ENCODE measurements at places on chromosomes 13 and 19.

DNA sequence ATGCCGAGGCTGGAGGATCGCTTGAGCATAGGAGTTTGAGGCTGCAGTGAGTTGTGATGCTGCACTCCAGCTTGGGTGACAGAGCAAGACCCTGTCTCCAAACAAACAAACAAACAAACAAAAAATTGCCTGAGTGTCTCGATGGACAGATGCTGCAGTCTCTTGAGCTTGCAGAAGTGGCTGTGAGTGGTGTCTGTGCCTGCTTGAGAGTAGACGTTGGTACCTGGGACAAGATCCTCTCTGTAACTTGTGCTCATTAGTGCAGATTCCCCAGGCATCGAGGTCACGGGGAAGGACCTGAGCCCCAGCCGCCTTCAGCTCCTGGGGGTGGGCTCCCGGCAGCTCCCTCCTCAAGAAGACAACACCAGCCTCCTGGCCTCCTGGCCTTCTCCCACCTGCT is 8.6 kb upstream of the C5AR2 start:
- H3K4me1 ChIP-seq = no peaks in the 10 kb centered on the region
- no peak for DNase-seq

GRCh38 chr13:94860981-94861407 is 148.6 kb upstream of the SOX21 start:
- no peak for DNase-seq
- H3K27me3 ChIP-seq = peaks cover under 1% of the 10 kb centered on the region
- H3K4me1 ChIP-seq = no peaks in the 10 kb centered on the region

DNA sequence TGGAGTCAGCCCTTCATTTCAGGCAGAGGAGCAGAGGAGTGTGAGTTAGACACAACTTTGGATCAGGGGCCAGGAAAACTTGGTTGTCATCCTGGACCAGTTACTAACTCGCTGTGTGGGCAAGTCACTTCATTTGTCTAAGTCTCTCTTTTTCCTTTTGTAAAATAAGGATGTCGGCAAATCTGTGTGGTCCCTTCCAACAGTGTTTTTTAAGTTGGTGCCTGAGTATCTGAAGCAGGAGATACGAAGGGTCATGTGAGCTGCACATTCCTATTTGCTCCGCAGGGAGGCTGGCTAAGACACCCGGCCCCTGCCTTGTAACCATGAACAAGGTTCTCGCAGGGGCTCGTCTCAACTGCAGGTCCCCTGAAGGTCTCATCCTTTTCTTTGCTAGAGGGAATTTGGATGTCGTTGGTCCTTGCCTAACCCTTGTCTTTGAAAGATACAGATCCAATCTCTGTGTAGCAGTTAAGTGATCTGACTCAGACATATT is 64.3 kb downstream of the LRCH1 start:
- H3K27me3 ChIP-seq = no peaks in the 10 kb centered on the region
- peaks cover 25% of the 10 kb centered on the region for H3K4me1 ChIP-seq
- no peak for DNase-seq
- no peak overlapping the region for H3K27ac ChIP-seq
- H3K36me3 ChIP-seq = no peaks in the 10 kb centered on the region
- no peak overlapping the region for H3K4me3 ChIP-seq

GRCh38 chr13:44414716-44415115 is 41.1 kb downstream of the SERP2 start:
- DNase-seq = no peak
- H3K36me3 ChIP-seq = no peaks in the 10 kb centered on the region
- no peaks in the 10 kb centered on the region for H3K4me1 ChIP-seq
- no peak overlapping the region for H3K4me3 ChIP-seq
- no peaks in the 10 kb centered on the region for H3K27me3 ChIP-seq

DNA sequence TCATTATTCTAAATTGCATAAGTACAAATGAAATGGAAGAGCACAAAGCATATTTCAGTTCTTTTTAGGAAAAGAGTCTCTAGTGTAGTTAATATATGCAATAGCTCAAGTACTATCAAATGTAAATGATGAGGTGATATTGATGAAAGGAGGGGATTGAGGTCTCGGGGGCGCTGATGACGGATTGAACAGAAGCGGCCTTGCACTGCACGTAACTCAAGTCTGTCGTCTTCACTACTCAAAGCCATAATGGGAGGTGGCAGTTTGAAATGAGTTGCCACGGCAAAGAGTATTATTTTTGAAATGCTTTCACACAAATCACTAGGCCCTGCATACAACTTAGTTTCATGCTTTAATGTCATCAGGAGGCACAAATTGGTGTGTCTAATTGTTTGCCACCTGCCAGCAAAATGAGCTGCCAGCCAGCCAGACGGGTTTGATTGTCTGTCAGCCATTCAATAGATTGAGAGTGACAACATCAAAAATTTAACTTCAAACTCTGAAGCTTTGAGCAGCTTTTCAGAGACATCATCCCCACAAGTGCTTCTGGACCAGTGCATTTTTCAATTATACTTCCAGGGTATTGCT is 256.6 kb downstream of the NBEA start:
- no peaks in the 10 kb centered on the region for H3K4me1 ChIP-seq
- no peaks in the 10 kb centered on the region for H3K27me3 ChIP-seq
- H3K27ac ChIP-seq = no peak overlapping the region
- DNase-seq = no peak
- H3K4me3 ChIP-seq = no peak overlapping the region
- H3K36me3 ChIP-seq = no peaks in the 10 kb centered on the region

- H3K4me3 ChIP-seq = peak overlapping the region; percentile 95
- no peak for DNase-seq
- peak overlapping the region; percentile 99 for H3K27ac ChIP-seq
Observed at GRCh38 chr19:19191768-19192077, 229 bp downstream of the BORCS8 start.

DNA sequence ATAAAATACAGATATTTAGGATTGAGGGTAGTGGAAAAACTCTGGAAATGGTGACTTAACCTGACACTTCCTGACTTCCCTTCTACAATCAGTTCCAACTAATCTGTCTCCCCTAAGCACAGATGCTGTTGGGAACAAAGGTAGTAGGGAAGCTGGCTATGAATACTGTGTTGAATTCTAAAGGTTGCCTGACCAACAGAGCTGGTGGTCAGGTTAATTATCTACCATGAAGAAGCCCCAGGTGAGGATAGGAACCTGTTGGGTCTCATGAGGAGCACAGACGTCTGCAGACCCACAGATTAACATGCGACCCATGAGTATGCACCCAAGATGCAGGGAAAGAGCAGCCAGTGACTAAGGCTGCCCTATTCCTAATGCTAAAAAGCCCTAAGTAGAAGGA is 172.3 kb downstream of the DIAPH3 start:
- no peaks in the 10 kb centered on the region for H3K27me3 ChIP-seq
- H3K4me3 ChIP-seq = no peak overlapping the region
- H3K36me3 ChIP-seq = no peaks in the 10 kb centered on the region
- H3K27ac ChIP-seq = no peak overlapping the region
- no peaks in the 10 kb centered on the region for H3K4me1 ChIP-seq
- no peak for DNase-seq

DNA sequence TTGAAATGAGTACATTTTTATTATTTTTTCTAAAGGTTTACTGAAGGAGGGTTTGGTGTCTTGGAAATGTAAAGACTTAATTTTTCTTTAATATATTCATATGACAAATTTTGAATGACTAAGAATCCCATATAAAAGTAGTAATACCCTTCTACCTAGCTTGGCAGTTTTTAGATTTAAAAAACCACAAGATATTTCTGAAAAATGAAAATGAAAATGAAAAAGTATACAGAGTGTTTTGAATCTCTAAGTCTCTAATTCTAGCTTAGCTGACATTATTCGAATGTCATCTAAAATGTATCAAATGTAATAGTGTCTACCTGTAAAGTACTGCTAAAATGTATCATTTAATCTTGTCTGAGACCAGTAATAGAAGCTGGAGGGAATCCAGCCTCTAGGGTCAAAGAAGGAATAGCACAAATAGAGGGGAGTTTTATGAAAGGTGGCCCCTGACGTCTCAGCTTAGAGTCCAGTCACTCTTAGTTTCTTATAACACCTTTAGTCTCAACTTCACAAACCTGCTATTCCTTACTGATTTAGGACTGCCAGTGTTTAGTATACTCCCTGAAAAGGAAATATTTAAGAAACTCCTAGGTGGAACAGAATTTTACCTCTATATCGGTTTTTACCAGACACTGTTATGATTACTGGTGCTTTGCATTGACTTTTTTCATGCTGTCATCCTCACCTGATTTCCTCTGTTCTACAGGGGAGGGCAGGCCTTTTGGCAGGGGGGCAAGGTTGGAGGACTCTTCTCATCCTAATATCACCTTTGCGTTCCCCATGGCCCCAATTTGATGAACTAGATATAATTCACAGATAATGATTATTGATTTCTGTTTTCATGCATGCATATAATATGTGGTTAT is 16.2 kb upstream of the MIR17HG start:
- H3K27me3 ChIP-seq = no peaks in the 10 kb centered on the region
- no peaks in the 10 kb centered on the region for H3K4me1 ChIP-seq
- no peak overlapping the region for H3K4me3 ChIP-seq

- no peaks in the 10 kb centered on the region for H3K4me1 ChIP-seq
- peak overlapping the region; percentile 99 for H3K27ac ChIP-seq
- peak overlapping the region; percentile 83 for H3K4me3 ChIP-seq
- peak; percentile 97 for DNase-seq
- H3K36me3 ChIP-seq = no peaks in the 10 kb centered on the region
- no peaks in the 10 kb centered on the region for H3K27me3 ChIP-seq
Observed at GRCh38 chr19:15836330-15837220, 21.1 kb upstream of the OR10H1 start.

GRCh38 chr19:7831452-7831851 is 1.4 kb downstream of the EVI5L start:
- H3K27me3 ChIP-seq = no peaks in the 10 kb centered on the region
- DNase-seq = no peak
- no peak overlapping the region for H3K4me3 ChIP-seq
- peaks cover 29% of the 10 kb centered on the region for H3K4me1 ChIP-seq
- H3K36me3 ChIP-seq = no peaks in the 10 kb centered on the region
- H3K27ac ChIP-seq = no peak overlapping the region

DNA sequence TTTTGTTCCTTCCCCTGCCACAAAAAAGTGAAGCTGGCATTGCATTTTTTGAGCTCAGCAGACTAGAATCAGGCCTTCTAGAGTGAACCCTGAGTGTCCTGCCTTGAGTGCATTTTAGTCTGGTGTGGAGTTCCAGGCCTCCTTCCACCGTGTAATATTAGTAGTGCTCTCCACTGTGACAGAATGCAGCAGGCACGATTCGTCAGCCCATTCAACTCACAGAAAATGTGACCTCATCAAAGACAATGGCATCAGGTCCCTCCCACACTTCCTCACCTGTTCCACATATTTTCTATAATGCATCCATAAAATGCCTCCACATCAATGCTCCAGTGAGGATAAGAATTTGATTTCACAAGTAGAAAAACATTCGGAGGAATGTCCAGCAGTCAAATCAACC is 227.6 kb downstream of the FGF9 start:
- no peak overlapping the region for H3K4me3 ChIP-seq
- H3K27me3 ChIP-seq = peaks cover 7% of the 10 kb centered on the region
- no peaks in the 10 kb centered on the region for H3K4me1 ChIP-seq
- no peak overlapping the region for H3K27ac ChIP-seq
- no peaks in the 10 kb centered on the region for H3K36me3 ChIP-seq
- DNase-seq = no peak

DNA sequence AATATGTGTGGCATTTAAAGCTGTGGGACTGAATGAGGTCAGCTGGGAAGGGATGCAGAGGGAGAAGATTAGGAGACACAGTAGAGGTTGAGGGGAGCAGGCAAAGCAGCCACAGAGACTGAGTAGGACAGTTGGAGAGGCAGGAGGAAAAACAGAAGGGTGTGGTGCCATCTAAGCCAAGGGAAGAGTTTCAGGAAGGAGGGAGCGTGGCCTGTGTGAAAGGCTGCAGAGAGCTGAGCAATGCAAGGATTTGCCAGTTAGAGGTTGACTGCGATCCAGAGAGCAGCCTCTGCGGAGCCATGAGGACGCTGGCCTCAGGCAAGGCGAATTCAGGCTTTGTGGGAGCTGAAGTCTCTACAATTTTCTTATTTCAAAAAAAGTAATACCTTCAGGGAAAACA is 28.9 kb downstream of the SOX21 start:
- no peak for DNase-seq
- no peak overlapping the region for H3K27ac ChIP-seq
- no peaks in the 10 kb centered on the region for H3K36me3 ChIP-seq
- H3K27me3 ChIP-seq = peaks cover 9% of the 10 kb centered on the region
- H3K4me3 ChIP-seq = no peak overlapping the region

- H3K4me1 ChIP-seq = no peaks in the 10 kb centered on the region
- H3K4me3 ChIP-seq = no peak overlapping the region
- no peak overlapping the region for H3K27ac ChIP-seq
- no peaks in the 10 kb centered on the region for H3K36me3 ChIP-seq
- DNase-seq = no peak
Observed at GRCh38 chr13:71079638-71080037, 787.4 kb downstream of the DACH1 start.

DNA sequence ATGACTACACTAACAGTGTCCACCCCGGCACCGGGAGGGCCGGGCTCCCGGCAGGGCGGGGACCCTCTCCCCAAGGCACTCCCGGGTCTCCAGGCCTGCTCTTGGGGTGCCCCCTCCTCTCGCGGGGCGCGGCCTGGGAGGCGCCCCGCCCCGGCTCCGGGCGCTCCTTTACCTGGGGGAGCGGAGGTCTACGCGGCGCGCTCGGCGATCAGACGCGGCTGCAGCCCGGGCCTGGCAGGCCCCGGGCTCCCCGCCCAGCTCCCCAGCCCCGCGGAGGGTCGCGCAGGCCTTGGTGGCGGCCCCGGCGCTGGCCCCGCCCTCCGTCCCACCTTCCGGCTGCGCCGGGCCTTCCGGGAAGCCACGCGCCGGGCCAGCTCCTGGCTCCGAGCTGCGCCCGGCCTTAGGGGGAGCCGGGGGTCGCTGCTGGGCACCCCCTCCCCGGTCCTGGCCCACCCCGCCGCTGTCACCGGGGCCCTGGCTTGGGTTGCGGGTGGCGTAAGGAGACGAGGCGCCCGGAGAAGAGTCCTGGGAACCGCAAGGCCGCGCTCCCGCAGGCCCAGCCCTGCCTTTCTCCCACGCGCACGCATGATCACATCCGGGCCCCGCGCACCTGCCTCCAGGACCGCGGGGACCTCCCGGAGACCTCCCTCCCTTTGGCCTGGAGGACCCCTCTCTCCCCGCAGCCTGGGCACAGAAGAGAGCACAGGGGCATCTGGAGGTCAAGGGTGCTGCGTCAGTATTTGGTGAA is at the start of gene C19orf12:
C19orf12 (minus strand) TSS at position 309 of the 748 bp plus-strand sequence. CDS start 6,848 bp downstream, outside the sequence.
- peaks cover 1% of the 10 kb centered on the region for H3K27me3 ChIP-seq
- peak within 1 kb of the TSS; percentile 63 for H3K4me3 ChIP-seq
- H3K4me1 ChIP-seq = peaks cover 62% of the 10 kb centered on the region
- DNase-seq = peak; percentile 55
- H3K36me3 ChIP-seq = no peaks in the 10 kb centered on the region
- peak within 1 kb of the TSS; percentile 90 for H3K27ac ChIP-seq

- H3K27me3 ChIP-seq = no peaks in the 10 kb centered on the region
- no peak overlapping the region for H3K27ac ChIP-seq
- H3K4me1 ChIP-seq = no peaks in the 10 kb centered on the region
- no peaks in the 10 kb centered on the region for H3K36me3 ChIP-seq
- no peak for DNase-seq
Observed at GRCh38 chr19:35569281-35569781, 5.9 kb upstream of the ATP4A start.

DNA sequence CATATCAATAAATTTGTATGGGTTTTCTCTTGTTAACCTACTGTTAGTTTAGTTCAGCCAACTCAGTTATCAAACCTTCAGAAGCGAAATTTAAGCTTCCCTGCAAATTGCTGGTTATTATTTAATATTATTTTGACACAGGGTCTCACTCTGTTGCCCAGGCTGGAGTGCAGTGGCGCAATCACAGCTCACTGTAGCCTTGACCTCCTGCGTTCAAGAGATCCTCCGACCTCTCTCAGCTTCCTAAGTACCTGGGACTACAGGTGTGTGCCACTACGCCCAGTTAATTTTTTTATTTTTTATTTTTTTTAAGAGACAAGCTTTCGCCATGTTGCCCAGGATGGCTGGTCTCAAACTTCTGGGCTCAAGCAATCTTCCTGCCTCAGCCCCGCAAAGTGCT is 6.2 kb downstream of the CAB39L start:
- peaks cover 6% of the 10 kb centered on the region for H3K36me3 ChIP-seq
- no peak overlapping the region for H3K27ac ChIP-seq
- no peak for DNase-seq
- H3K27me3 ChIP-seq = no peaks in the 10 kb centered on the region
- no peaks in the 10 kb centered on the region for H3K4me1 ChIP-seq
